ENCODE measurements at places on chromosomes 1 and 21. TPM values are rescaled to one million over a fixed set of nuclear protein-coding genes. Genes with fewer than 3 reads are reported as not detected.

Gene DMBX1
- total RNA-seq, result not detected

Gene PLA2G2A
- 795 TPM for total RNA-seq

Gene ZYG11B
- total RNA-seq, result 30.3 TPM

Gene KRTAP10-4
- not detected for total RNA-seq
